MCF 10A (cell line): ENCODE measurements at places on chromosomes 13 and 19. TPM values are rescaled to one million over a fixed set of nuclear protein-coding genes. Genes with fewer than 3 reads are reported as not detected.

LAIR1 gene
- total RNA-seq: not detected in 2 replicates

GRCh38 chr13:45943965-45944364, 92.4 kb upstream of the SIAH3 start:
- no peak overlapping the region for H3K27ac ChIP-seq
- no peaks in the 10 kb centered on the region for H3K27me3 ChIP-seq
- H3K36me3 ChIP-seq: no peaks in the 10 kb centered on the region
- no peaks in the 10 kb centered on the region for H3K4me1 ChIP-seq
- DNase-seq: no peak

ACER1 gene
- not detected in 2 replicates for total RNA-seq

DNA sequence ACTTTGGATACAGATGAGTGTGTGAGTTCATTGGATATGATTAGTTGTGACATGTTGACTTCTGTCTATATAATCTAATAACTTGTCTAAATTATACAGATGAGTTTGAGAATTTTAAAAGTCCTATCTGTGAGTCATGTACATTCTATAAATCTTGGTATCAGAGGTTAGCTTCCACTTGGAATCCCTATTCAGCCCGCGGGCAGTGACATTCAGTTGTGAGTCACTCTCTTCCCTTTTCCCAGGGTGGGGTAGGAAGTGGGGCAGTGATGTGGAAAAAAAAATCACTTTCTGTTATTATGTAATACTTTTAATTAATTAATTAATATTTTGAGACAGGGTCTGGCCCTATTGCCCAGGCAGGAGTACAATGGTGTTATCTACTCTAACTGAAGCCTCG, 33.0 kb upstream of the ZNF808 start:
- H3K4me1 ChIP-seq: no peaks in the 10 kb centered on the region
- DNase-seq: no peak
- H3K27ac ChIP-seq: no peak overlapping the region
- no peaks in the 10 kb centered on the region for H3K27me3 ChIP-seq

GRCh38 chr13:79341202-79341601, 64.9 kb downstream of the RBM26 start:
- H3K36me3 ChIP-seq: peaks cover 75% of the 10 kb centered on the region
- no peak overlapping the region for H3K27ac ChIP-seq
- H3K4me3 ChIP-seq: no peak overlapping the region
- DNase-seq: no peak
- no peaks in the 10 kb centered on the region for H3K27me3 ChIP-seq

- peaks cover 20% of the 10 kb centered on the region for H3K27me3 ChIP-seq
- DNase-seq: no peak
- H3K36me3 ChIP-seq: no peaks in the 10 kb centered on the region
- H3K4me1 ChIP-seq: peaks cover 7% of the 10 kb centered on the region
- H3K27ac ChIP-seq: no peak overlapping the region
- H3K4me3 ChIP-seq: no peak overlapping the region
Measured at GRCh38 chr19:49953416-49953815, 7.6 kb downstream of the SIGLEC11 start.

DNA sequence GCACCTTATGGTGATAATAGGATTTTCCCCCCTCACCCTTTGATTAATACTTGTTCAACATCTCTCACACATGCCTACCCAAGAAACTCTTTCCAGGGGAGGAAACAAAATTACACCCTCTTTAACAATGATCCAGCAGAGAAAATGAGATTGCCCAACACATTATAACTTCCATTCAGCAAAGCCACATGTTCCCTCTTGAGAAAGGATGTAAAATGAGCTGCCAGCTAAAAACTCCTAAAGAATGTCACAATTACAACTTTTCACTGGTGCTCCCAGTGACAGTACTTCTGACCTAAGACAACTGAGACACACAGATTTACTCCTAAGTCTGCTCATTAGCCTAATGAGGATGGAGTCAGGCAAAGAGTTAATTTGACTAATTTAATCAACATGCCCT, 621.4 kb downstream of the DIAPH3 start:
- H3K36me3 ChIP-seq: no peaks in the 10 kb centered on the region
- no peak overlapping the region for H3K4me3 ChIP-seq
- H3K27me3 ChIP-seq: peaks cover 25% of the 10 kb centered on the region
- no peak overlapping the region for H3K27ac ChIP-seq
- no peaks in the 10 kb centered on the region for H3K4me1 ChIP-seq

- H3K27ac ChIP-seq: peak overlapping the region; percentile 94
- DNase-seq: peak; percentile 74
- H3K4me1 ChIP-seq: peaks cover 21% of the 10 kb centered on the region
- H3K27me3 ChIP-seq: no peaks in the 10 kb centered on the region
- H3K4me3 ChIP-seq: peak overlapping the region; percentile 83
Measured at GRCh38 chr19:56120371-56121179, 520 bp downstream of the ZNF787 start.

SMIM44 gene
- not detected in 2 replicates for total RNA-seq

ZNF570 gene
- total RNA-seq: 0.96 and 1.4 TPM in 2 replicates

TPTE2 gene
- not detected in 2 replicates for total RNA-seq

DNA sequence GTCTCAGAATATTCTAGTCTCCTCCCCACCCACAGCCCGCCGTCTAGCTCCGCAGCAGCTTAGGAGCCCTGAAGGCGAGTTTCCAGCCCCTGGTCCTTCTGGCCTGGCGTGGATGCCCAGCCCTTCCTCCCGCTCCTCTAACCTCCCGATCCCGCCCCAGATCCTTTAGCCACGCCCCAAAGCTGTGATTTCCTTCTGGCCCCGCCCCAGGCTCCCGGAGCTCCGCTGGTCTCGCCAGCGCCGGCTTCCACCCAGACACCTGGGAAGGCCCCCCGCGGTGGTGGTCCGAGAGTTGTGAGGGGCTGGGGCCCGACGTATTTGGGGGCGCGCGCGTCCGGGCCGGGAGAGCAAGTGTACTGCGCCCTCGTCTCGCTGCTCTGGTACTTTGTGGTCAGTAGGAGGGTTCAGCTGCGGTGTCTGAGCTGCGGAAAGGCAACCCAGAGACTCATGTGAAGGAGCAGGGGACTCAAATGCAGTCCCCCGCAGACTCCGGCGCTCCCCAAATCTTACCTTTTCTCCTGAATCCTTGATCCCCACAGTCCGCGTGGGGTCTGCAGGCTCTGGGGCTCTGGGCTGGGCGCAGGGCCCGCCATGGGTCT, at the start of gene CGB7:
Gene CGB7 (minus strand): TSS at position 114 of the 599 bp plus-strand sequence. CDS start 2,374 bp downstream, outside the sequence.
- peaks cover 17% of the 10 kb centered on the region for H3K4me1 ChIP-seq
- H3K27me3 ChIP-seq: no peaks in the 10 kb centered on the region
- no peaks in the 10 kb centered on the region for H3K36me3 ChIP-seq
- peak within 1 kb of the TSS; percentile 64 for H3K4me3 ChIP-seq

GRCh38 chr13:70580825-70581224, 472.6 kb upstream of the KLHL1 start:
- peaks cover 92% of the 10 kb centered on the region for H3K27me3 ChIP-seq
- no peaks in the 10 kb centered on the region for H3K4me1 ChIP-seq
- no peak overlapping the region for H3K27ac ChIP-seq

DOCK6 gene
- total RNA-seq: 49.1 and 61.7 TPM in 2 replicates

GRCh38 chr19:44737238-44738071, 11.1 kb upstream of the BCL3 start:
- no peaks in the 10 kb centered on the region for H3K36me3 ChIP-seq
- H3K4me3 ChIP-seq: no peak overlapping the region
- no peak overlapping the region for H3K27ac ChIP-seq
- DNase-seq: no peak

DNA sequence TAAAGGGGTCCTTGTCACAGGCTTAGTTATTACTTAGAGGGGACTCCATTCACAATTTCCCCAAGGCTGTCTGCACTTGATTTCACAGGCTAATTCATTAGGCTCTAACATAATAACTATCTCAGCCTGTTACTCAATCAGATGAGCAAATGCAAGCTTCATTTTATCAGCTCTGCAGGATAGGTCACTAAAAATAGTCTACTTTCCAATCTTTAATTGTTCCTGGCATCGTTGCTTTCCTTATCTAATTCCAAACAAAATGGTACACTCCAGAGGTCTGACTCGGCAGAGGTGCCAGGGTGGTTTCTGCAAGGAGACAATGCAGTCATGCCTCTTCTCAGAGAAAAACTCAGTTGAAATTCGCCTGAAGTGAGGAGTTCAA, 69.7 kb upstream of the SLC15A1 start:
- DNase-seq: no peak
- no peaks in the 10 kb centered on the region for H3K27me3 ChIP-seq
- H3K36me3 ChIP-seq: peaks cover 46% of the 10 kb centered on the region

DNA sequence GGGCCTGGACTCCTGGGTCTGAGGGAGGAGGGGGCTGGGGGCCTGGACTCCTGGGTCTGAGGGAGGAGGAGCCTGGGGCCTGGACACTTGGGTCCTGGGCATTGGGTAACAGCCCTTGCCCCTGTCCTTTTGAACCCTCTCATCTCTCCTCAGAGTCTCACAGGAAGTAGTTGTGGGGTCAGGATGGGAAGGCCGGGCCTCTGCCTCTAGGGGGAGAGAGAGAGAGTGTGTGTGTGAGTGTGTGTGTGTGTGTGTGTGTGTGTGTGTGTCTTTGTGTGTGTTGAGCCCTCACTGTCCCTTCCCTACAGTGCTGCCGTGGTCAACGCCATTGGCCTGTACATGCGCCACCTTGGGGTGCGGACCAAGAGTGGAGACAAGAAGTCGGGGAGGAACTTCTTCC, 10.9 kb downstream of the ARHGEF1 start:
- no peak overlapping the region for H3K4me3 ChIP-seq
- no peak for DNase-seq
- peaks cover 40% of the 10 kb centered on the region for H3K36me3 ChIP-seq
- H3K4me1 ChIP-seq: no peaks in the 10 kb centered on the region
- no peak overlapping the region for H3K27ac ChIP-seq

- H3K36me3 ChIP-seq: no peaks in the 10 kb centered on the region
- peaks cover 22% of the 10 kb centered on the region for H3K4me1 ChIP-seq
- DNase-seq: no peak
- no peak overlapping the region for H3K27ac ChIP-seq
- H3K4me3 ChIP-seq: peak overlapping the region; percentile 85
Measured at GRCh38 chr19:1882089-1882785, 3.1 kb downstream of the ABHD17A start.

DNA sequence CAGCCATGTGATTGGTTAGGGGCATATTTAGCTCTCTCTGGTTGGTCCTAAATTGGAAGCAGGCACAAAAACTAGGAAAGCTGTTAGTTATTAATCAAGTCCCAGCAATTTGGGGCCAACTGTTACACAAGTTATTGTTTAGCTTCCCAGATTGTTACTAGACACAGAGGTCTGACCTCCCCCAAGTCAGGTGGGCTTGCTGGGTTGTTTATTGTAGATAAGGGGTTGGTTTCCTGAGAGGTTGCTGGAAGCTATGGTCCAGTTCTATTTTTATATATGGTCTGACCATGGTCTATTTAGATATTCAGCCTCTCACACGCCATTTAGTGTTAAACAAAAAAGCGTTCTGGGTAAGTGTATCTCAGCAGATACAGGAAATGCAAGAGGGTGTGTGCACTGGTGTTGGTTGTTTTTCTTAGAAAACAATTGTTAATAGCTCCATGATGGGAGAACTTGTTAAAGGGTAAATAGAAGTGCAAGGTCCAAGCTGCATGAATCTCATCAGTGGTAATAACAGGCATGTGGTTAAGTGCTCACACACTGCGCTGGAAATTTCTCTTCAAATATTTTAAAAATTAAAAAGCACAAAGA, 150.0 kb downstream of the RAP2A start:
- no peak for DNase-seq
- H3K4me1 ChIP-seq: no peaks in the 10 kb centered on the region
- no peaks in the 10 kb centered on the region for H3K27me3 ChIP-seq
- no peak overlapping the region for H3K4me3 ChIP-seq
- H3K36me3 ChIP-seq: no peaks in the 10 kb centered on the region
- no peak overlapping the region for H3K27ac ChIP-seq

DNA sequence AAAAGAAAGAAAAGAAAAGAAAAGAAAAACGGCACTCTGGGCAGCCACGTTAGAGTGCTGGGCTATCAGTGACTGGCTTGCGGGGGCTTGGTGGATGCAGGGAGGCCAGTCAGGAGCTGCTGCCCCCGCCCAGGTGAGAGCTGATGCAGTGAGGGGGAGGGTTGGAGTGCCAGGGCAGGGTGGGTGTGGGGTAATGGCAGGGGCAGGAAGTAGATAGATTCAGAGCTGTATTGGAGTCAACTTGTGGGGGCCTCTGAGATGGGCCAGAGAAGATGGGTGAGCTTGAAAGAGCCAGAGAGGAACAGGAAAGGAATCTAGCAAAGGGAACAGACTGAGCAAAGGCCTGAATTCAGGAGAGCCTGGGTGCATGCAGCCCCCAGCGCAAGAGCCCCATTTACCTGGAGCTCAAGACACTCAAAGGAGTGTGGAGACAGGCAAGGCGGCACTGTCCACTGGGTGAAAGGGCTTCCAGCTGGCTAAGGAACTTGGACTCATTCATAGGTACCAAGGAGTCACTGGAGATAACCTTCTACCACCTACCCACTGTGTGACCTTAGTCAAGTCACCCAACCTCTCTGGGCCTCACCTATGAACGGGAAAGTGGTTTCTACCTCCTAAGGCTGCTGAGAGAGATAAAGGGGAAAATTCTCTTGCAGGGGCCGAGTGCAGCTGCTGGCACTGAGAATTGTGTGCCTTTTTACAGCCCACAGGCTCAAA, 20.2 kb downstream of the VSTM2B start:
- H3K4me1 ChIP-seq: no peaks in the 10 kb centered on the region
- no peaks in the 10 kb centered on the region for H3K27me3 ChIP-seq
- no peak overlapping the region for H3K4me3 ChIP-seq
- DNase-seq: no peak
- no peaks in the 10 kb centered on the region for H3K36me3 ChIP-seq

- no peaks in the 10 kb centered on the region for H3K4me1 ChIP-seq
- no peaks in the 10 kb centered on the region for H3K27me3 ChIP-seq
- H3K27ac ChIP-seq: no peak overlapping the region
- DNase-seq: no peak
- no peak overlapping the region for H3K4me3 ChIP-seq
- no peaks in the 10 kb centered on the region for H3K36me3 ChIP-seq
Measured at GRCh38 chr13:21823416-21823815, 152.5 kb downstream of the FGF9 start.

CD70 gene
- 13.4 and 14.7 TPM in 2 replicates for total RNA-seq

WDR62 gene
- total RNA-seq: 5.2 and 6.2 TPM in 2 replicates

GRK1 gene
- not detected in 2 replicates for total RNA-seq

DNA sequence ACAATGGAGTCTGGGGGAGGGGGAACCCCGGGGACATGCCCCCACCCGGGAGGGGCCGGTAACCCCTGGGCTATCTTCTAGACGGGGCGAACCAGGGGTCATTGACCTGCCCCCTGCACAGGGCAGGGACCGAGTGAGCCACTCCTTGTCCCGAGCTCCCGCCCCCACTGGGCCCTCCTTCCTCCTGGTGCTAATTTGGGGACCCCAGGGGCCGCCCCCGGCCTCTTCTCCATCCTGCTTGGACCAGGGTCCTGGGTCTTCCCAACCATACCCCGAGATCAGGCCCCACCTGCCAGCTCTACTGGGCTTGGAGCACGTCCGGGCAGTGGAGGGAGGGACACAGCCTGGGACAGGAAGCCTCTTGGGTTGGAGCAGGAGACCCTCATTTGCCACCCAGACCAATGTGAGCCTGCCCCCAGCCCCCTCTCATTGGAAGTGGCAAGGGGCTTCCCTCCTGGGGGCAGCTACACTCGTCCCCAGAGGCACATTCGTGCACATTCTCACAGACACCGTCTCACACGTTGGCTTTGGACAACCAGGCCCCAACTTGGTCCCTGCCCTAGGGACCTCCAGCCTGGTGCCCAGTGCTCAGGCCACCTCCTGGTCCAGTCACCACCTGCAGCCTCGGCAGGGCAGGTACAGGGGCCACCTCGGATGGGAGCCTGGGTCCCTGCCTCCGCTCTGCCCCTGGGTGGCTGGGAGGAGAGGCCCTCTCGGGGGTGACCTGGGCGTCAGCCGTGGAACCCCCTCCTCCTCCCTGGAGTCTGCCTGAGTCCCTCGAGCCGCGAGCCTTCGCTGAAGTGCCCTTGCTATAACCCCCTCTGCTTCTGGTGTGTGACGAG, 3.3 kb upstream of the MISP start:
- DNase-seq: no peak
- peaks cover 2% of the 10 kb centered on the region for H3K36me3 ChIP-seq
- H3K4me3 ChIP-seq: no peak overlapping the region
